ENCODE measurements at places on chromosomes 12 and 14.

DNA sequence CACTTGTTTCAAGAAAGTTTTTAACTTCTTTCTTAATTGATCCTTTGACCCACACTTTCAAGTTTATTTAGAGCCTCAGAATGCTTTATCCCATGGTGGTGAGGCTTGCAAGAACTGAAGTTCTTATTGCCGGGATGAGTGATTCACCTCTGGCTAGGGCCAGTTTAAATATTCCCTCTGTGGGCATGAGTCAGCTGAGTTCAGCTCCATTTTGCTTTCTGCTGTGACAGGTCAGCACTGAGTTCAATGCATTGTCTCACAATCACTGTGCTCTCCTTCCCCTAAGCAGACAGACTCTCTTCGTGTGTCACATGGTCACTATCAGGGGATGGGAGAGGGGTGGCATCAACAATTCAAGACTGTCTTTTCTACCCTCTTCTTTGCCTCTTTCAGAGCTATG, 514.6 kb upstream of the FBXO33 start:
- DNase-seq = no peak

GRCh38 chr12:108701779-108702441, 29.4 kb downstream of the CORO1C start:
- DNase-seq = no peak

DNA sequence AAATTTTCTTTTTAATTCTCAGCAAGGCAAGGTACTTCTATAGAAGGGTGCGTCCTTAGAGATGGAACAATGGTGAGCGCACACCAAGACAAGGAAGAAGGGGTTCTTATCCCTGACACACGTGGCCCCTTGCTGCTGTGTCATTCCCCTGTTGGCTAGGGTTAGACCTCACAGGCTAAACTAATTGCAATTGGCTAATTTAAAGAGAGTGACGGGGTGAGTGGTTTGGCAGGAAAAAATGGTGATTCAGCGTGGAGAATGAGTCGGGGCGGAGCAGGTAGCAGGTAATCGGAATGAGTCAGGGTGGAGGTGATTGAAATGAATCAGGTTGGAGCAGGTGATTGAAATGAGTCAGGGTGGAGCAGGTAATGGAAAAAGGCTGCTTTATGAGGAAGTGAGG, 36.3 kb upstream of the HECTD1 start:
- peak; percentile 72 for DNase-seq

- DNase-seq = no peak
Observed at GRCh38 chr12:31818623-31819268, 89.9 kb upstream of the AMN1 start.

DNA sequence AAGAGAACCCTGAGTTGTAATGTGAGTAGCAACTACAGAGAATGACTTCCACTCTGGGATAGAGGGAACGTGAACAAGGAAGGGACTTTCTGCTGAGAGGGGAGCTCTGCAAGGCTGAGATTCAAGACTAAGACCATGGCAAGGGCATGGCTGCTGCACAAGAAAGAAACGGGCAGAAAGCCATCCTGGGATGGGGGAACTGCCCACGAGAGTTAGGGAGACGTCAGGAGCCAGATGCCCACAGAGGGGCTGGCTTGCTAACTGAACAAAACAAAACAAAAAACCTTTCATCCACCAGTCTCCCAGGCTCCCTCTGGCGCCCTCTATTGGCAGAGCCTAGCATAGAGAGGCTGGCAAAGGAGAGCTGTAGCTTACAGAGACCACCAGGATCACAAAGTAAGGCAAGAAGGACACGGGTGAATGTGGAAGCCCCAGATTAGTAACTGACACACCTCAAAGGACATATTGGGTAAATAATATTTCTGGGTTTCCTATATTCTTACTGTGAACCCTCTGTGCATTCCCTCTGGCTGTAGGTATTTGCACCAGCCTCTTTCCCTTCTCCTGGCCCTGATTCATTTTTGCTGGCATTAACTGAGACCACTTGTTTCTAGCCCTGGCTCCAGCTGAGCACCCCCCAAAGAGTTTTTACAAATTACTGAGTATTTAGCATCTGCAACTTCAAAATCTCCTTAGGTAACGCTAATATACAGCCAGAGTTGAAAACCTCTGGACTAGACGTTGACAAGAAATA, 338.3 kb downstream of the EMP1 start:
- DNase-seq = peak; percentile 44

DNA sequence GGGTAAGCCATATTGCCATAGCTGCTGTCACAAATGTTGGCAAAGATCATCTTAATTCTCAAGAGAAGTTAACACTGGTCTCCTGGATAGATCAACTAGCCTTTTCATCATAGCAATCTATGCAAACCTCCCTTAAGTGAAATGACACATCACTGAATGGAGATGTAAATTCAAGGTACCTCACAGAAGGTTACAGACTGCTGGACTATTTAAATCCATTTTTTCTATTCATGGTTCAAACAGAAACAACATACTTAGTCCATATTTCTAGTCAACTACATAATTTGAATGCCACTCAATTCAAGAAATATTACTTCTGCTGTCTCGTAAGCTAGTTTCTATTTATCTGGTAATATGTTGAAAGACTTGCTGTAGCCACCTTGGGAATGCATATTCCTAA, 748.3 kb downstream of the C12orf50 start:
- DNase-seq = no peak

- DNase-seq = no peak
Observed at GRCh38 chr14:50215416-50215815, 16.0 kb downstream of the SOS2 start.

GRCh38 chr14:100358396-100358795, 35.3 kb downstream of the SLC25A47 start:
- DNase-seq = no peak

All from stimulated activated CD4-positive, alpha-beta T cell treated with anti-CD3 and anti-CD28 coated beads, Interleukin-1b, Interleukin-23, amount 100 ng/mL, for 48 hours (primary cell).